ENCODE measurements at places on chromosomes 12 and 14.

DNA sequence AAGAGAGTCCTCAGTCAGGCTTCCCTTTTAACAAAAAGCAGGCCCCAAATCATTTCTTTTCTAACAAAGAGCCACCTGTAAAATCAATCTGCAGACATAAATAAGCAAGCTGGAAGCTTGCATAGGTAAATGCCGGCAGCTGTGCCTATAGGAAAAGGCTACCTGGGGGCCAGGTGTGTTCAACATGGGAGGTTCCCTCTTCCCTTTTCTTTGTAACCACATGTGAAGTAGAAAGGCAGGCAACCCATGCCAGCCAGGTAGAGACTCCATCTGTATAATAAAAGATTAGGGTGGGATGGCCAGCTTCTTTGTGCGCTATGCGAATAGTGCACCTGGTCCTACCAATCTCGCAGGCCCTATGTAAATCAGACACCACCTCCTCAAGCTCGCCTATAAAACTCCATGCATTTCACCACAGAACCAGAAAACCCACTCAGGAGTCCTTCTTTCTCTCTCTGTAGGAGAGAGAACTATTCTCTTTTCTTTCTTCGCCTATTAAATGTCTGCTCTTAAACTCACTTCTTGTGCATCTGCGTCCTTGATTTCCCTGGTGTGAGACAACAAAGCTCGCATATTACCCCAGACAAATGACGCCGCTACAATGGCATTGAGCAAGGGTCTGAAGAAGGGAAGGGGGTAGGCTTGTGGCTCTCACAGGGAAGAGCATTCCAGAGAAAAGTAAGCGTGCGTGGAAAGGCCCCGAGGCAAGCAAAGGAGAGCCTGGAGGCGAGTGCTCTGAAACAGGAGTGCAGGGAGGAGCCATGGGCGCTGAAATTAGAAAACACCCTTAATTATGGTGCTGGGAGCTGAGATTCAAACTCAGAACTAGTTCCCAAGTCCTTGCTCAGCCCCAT is 67.2 kb downstream of the TTC9 start:
- DNase-seq, result no peak

DNA sequence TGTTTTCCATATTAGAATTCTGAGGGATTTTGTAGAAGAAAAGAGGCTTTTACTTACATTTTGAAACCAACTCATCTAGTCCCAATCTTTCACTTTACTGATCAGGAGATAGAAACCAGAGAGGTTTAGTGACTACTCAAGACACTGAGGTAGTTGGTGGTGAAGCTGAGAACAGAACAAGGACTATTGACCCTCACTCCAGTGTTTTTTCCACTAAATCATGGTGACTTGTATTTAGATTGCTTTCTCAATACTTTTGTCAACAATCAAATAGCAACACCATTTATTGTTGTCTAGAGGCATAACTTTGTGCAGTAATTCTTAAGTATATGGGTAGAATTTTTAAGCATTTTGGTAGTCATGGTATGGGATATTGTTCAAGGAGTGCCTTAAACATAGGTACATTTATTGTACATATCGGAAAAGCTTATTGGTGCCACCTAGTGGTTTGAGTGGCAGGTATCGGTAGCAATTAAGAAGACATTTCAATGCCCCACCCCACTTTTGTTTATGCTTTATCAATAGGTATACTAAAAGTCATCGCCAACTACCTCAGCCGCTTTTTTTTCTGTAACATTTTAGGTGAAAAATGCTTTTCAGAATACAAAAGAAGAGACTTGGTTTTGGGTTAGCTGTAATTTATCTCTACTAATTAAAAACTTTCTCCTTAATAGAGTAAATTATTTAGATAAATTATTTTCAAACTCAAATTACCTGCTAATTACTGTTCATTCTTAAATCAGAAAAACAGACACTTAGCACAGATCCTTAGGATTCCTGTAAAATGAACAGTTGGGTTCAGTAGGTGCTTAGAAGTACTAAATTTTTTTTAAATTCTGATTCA is 47.3 kb upstream of the PAWR start:
- DNase-seq, result no peak

DNA sequence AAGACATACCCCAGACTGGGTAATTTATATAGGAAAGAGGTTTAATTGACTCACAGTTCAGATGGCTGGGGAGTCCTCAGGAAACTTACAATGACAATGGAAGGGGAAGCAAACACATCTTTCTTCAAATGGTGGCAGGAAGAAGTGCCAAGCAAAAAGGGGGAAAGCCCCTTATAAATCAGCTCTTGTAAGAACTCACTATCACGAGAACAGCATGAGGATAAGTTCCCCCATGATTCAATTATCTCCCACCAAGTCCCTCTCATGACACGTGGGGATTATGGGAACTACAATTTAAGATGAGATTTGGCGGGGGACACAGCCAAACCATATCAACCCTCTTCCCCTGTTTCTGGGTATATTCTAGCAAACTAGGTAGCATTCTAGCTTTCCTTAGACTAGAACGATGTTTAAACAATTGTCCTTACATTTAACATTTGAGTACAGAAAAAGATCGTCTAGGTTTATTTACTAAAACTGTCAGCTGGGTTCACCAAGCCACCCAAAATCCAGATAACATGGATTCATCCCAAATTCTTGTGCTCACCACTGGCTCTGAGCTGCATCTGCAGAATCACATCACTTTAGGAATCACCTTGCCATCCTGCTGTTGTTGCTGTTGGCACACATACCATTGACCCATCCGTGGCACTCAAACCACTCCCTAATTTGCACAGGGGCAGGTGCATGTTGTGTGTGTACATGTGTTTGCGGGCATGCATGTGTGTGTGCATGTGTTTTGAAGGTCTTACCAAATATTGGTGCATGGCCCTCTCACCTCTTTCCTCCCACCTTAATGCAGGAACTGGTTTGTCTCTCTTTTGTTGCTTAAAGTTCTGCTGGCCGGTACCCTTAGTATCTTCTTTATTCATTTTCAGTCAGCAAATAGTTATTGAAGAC is 36.4 kb upstream of the VASH1 start:
- no peak for DNase-seq

GRCh38 chr12:113990250-113991223 is 24.4 kb upstream of the RBM19 start:
- no peak for DNase-seq

GRCh38 chr12:94749455-94749854 is 99.1 kb upstream of the TMCC3 start:
- DNase-seq, result no peak

DNA sequence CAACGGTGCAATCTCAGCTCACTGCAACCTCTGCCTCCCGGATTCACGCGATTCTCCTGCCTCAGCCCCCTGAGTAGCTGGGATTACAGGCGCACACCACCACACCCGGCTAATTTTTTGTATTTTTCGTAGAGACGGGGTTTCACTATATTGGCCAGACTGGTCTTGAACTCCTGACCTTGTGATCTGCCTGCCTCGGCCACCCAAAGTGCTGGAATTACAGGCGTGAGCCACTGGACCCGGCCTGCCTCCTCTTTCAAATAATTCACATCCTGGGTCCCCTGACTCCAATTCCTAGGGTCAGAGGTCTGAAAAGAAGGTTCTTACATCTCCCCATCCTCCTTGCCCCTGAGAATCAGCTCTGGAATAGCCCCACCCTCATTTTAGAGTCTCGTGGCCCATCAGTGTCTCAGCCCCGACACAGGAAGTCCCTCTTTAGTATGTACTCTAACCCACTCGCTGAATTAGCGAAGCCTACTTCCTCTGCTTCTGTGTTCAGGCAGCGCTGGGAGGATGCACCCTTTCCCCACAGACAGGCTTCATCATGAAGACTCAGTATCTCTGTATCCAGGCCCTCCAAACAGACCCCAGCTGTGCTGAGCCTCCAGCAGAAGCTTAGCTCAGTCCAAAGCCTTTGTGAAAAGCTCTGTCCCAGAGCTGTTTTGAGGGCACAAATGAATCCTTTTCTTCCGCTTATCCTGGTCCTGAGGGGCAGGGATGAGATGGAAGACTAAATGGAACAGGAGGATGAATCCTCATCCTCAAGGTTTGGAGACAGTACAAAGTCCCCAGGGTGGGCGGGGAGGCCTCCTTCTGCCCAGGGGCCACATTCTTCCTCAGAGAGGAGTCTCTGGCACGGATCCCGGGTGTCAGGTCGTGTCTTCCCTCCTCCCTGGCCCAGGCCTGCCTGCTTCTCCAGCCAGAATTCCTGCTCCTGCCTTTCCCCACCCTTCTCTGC is 3.5 kb downstream of the LPAR5 start:
- peak; percentile 63 for DNase-seq

DNA sequence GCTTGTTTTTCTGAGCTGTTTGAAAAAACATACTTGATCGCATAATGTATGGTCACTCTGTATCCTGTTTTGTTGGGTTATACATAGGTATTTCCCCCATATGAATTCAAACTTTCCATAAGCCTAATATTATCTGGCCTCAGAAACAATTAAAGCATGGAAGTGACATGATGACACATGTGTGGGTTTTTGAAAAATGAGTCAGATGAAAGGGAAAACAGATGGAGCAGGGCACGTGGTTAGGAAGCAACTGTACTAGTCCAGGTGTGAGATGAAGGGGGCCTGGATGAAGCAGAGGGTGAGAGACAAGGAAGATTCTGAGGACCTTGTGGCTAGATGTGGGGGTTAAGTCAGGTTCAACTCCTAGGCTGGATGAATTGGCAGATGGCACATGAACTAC is 92.7 kb upstream of the DNM1L start:
- DNase-seq, result no peak

DNA sequence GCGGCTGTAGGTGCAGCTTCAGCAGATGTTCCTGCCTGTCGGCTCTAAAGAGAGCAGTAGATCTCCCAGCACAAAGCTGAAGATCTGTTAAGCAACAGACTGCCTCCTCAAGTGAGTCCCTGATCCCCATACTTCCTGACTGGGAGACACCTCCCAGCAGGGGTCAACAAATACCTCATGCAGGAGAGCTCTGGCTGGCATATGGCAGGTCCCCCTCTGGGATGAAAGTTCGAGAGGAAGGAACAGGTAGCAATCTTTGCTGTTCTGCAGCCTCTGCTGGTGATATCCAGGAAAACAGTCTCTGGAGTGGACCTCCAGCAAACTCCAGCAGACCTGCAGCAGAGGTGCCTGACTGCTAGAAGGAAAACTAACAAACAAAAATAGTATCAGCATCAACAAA is 337.1 kb upstream of the USP15 start:
- no peak for DNase-seq

DNA sequence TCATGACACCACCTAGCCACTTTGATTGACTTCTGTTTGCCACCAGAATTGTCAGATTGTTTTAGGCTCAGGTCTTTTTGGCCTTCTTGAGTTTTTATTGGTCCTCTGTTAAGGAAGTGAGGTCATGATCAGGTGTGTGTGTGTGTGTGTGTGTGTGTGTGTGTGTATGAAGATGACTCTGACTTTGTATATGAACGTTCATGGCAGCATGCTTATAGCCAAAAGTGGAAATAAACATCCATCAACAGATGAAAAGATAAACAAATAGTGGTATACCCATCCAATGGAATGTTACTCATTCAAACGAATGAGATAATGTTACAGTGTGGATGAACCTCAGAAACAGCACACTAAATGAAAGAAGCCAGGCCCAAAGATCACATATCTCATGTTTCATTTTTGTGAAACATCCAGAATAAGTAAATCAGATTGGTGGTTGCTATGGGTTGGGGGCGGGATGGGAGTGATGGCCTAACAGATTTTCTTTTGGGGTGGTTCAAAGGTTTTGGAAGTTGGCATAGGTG is 258.6 kb downstream of the KTN1 start:
- no peak for DNase-seq

DNA sequence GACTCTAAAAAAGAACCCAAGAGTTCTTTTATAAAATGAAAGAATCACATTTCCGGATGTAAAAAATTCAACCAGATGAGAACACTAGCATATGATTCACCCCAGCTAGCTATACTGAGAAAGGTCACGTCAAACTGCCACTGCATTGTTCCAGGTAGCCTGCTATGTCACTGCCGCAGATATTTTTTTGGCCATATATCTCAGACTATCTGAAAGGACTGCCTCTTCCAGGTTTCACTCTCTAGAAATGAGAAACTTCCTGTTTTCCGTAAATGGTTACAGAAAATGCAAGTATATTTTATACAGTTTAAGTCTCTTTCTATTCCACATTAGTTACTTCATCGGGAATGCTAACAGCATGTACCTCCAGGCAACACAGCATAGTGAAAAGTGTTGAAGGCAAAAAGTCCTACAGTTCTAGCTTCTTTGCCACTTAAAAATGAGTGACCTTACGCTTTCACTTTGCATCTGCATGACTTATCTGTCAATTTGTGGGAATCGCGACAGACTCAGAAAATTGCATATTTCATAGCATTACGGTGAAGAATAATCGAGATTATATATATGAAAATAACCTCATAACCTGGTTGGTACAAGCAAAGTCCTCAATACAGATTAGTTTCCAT is 105.2 kb downstream of the MED13L start:
- peak; percentile 4 for DNase-seq

GRCh38 chr14:77026930-77027537 is 1.5 kb downstream of the IRF2BPL start:
- peak; percentile 66 for DNase-seq

DNA sequence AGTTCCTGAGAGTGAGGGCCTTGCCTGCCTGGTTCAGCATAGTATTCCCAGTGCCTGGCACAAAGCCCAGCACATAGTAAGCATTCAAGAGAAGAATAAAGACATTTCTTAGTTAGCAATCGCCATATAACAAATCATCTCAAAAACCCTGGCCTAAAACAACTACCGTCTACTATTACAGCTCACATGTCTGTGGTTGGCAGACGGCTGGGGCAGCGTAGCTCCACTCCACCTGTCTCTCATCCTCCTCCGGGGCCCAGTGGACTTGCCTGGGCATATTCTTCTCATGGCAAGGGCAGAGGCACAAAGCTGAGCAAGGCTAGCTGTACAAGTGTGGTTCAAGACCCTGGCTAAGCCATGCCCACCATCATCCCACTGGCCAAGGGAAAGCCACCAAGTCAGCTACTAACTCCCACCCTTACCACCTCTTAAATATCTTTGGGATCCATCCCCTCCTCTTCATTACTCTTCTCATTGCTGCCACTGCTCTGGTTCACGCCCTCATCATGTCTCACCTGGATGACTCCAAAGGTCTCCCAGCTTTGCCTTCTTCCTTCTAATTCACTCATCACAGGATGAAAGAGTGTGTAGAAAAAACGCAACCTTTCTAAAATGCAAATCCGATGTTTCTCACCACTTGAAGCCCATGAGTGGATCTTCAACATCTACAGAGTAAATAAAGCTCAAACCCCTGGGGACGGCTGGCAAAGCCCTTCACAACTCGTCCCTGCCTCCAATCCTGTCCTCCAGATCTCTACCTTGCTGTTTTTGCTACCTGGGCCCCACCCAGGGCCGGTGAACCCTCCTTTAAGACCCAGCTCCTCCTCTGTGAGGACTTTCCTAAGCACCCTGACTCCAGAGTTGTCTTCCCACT is 10.4 kb downstream of the TMEM229B start:
- no peak for DNase-seq

DNA sequence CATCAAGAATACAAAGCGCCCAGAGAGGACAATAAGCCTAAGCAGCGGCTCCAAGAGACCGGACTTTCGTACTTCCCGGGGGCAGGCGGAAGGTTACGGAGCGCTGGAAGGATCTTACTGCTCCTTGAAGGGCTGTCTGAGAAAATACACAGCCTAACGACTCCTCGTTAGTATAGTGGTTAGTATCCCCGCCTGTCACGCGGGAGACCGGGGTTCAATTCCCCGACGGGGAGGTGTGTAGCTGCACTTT is 12.1 kb upstream of the TMPO start:
- peak; percentile 91 for DNase-seq
